ENCODE measurements at places on chromosomes 2 and 18.
A peak's percentile ranks its signal among the peaks of the same experiment; 100 is the strongest.

DNA sequence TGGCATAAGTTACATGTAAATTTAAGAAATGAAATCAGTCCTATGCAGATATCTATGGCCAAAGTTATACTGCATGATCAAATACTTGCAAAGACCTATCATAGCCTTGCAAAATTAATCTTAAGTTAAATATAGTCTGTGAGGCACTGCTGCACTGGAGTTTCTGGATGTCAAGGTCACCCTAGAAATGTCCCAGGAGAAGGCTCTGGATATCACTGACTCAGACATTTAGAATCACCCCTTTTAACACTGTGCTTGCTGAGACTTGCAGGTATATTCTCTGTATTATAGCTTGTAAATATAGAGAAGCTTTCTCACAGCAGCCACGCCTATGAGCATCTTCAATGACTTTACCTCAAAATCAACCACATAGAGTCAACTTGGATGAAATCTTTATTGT lies 51.5 kb downstream of the ETAA1 start:
- DNase-seq, result no peak

- DNase-seq, result peak; percentile 82
These were observed 367 bp upstream of the ZNF236 start for GRCh38 chr18:76821875-76822505.

- DNase-seq, result no peak
These were observed 90.2 kb downstream of the NPAS2 start for GRCh38 chr2:100910111-100910510.

GRCh38 chr18:74994502-74995418 lies 214.2 kb downstream of the PTGR3 start:
- DNase-seq, result no peak

DNA sequence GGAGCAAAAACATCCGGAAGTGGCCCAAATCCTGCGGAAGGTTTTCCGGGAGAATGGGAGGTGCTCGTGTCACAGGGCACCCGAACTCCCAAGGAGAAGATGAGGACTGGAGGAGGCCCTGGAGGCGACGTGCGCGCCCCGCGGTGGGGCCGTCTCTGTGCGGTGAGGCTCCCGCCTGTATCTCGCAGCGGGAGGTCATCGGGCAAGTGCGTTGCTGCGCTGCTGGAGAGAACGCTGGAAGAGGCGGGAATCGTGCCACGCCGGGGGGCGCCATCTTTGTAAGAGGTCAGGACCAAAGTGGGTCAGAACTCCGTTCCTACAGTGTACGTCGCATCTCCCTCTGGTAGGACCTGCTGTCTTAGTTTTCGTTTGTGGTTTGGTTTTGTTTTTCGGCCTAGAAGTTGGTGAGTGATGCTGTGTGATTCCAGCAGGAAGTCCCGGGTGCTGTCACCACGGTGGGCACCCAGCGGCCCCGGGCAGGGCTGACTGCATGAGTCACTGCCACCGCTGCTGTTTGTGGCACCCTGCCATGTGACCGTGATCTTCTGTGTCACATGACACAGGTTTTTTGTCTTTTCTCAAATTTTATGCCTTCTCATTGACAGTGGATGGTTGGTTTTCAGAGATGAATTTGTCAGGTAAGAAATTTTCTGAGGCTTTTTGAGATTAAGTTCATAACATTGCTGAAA lies 21.5 kb upstream of the ATP9B start:
- DNase-seq, result no peak

GRCh38 chr2:186946896-186947467 lies 98.0 kb upstream of the ZSWIM2 start:
- no peak for DNase-seq

DNA sequence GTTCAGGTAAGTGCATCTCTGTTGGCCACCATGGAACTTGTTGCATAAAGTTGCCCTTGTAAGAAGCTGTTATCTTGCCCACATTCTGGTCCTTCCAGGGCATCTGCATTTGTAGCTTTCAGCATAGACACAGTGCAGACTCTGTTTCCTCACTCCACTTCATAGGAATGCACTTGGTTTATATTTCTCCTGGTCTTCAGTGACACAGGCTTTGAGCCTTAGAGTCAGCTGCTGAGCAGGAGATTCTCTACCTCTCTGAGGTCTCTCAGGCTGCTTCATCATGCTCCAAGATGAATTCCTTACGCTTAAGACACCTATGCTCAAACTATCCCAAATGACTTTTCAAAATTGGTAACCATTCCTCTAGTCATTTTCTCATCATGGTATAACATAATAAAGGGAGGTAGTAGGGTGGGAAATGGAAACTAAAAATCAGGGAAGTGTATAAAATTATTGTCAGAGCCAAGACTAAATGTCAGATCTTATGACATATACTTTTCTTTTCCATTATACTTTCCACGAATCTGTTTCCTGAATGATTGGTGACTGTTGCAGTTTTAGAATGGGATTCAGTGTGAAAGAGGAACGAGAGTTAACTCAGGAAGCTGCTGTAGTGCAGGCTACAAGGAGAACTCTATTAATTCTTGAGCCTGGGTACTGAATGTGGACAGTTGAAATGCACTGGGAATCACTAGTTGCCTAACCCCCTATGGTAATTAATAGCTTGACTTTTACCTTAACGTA lies 72.0 kb downstream of the GALNT1 start:
- no peak for DNase-seq

DNA sequence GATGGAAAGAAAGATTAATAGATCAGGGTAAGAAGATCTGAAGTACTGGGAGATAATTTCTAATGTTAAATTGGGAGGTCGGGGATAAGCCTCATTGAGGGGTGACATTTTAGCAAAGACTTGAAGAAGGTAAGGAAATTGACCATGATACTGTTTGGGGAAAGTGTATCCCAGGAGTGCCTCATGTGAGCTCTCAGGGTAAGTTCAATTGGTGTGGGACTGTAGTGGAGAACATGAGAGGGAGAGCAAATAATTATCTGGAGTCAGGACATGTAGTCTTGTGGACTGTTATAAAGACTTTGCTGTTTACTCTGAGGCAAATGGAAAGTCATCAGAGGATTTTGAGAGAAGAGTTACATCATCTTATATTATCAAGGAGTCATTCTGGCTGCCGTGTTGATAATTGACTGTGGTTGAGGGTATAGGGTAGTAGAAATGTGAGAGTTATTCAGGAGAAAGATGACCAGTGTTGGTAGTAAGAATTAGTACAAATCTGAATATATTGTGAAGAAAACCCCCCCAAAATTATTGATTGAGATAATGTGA lies 624.4 kb downstream of the ADCYAP1 start:
- DNase-seq, result no peak

GRCh38 chr2:215979620-215980019 lies 33.7 kb downstream of the MREG start:
- no peak for DNase-seq

DNA sequence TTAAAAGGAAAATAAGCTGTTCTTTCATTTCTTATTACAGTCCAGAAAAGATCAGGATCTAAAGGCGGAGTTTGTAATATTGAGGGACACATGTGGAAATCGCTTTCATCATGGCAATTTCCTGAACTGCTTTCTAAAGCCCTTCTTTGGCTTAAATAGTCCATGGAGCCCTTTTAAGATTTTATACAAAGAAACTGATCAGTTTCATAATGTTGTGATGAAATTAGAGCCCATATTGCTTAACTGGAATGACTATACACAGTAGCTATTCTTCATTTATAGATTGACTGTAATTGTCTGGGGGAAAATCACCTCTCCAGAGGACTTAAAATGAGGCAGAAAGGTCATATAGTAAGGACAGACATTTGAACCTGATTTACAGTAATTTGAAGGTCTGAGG lies 322.2 kb downstream of the ETAA1 start:
- no peak for DNase-seq

GRCh38 chr2:8256905-8257304 lies 425.0 kb upstream of the ID2 start:
- no peak for DNase-seq

- no peak for DNase-seq
These were observed 245.4 kb downstream of the PTPRM start for GRCh38 chr18:7812431-7813063.

DNA sequence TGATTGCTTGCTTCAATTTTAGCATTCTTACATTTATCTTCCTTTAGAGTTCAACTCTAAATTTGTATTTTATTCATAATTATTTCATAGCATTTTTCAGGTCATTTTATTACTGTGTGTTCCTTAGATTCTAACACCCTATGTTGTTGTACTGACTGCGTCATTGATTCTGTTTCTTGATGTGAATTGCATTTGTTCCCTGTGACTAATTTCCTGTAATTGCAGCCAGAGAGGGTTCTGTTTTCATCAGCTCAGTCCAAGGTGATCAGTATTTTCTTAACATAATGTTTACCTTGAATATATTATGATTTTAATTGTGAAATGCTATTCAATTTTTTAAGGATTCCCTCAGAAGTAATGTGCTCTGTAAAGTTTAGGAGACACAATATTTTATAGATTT lies 970.2 kb upstream of the PIK3C3 start:
- DNase-seq, result no peak

DNA sequence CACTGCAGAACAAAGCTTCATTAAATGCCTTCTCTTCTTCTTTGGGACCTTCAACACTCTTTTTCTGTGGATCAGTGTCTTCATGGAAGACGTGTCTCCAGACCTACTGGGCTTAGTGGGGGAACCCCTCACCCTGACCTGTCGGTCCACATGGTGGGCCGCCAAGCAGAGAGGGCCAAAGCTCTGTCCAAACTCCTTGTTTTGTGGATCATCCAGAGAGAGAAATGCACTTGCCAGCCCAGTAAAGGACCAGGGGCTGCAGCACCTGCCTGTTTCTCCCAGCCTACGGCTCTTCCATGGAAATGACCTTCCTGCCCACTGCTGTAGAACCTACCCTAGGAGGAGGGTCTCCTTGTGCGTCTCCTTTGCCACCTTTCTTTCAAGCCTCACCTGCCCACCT lies 25.9 kb downstream of the DYSF start:
- no peak for DNase-seq

GRCh38 chr2:145827235-145827634 lies 1307.3 kb upstream of the ZEB2 start:
- no peak for DNase-seq

DNA sequence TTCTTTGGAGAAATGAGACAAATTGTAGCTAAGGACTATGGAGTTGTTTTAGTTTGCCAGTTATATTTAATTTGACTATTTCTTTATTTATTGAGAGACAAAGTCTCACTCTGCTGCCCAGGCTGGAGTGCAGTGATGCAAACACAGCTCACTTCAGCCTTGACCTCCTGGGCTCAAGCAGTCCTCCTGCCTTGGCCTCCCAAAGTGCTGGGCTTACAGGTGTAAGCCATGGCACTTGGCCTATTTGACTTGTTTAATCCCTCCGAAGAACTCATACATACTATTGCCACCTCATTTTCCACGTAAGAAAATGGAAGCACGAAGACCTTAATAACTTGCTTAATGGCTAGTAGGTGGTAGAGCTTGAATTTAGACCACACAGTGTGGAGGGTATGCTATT lies 988 bp upstream of the RNF144A start:
- DNase-seq, result no peak

- no peak for DNase-seq
These were observed 88.4 kb upstream of the MGAT4A start for GRCh38 chr2:98819231-98819766.

DNA sequence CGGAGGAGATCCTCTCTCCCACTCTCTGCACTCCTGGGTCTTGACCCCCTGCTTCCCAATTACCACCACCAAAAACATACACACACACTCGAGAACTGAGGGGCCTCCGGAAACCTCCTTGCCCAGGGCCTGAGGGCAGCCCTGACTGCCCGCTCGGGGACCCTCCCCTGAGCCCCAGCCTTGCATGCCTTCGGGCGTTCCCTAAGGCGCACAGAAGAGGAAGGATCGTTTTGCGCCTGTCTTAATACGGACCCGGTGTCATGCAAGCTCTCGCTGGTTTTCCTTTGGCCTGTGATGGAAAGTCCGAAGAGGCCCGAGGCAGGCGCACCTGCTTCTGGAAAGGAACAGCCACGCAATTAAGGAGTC lies 19.8 kb downstream of the POU3F3 start:
- DNase-seq, result no peak

GRCh38 chr2:101057051-101057933 lies 55.2 kb downstream of the RPL31 start:
- DNase-seq, result no peak

GRCh38 chr18:60020107-60020925 lies 120.5 kb downstream of the PMAIP1 start:
- no peak for DNase-seq

DNA sequence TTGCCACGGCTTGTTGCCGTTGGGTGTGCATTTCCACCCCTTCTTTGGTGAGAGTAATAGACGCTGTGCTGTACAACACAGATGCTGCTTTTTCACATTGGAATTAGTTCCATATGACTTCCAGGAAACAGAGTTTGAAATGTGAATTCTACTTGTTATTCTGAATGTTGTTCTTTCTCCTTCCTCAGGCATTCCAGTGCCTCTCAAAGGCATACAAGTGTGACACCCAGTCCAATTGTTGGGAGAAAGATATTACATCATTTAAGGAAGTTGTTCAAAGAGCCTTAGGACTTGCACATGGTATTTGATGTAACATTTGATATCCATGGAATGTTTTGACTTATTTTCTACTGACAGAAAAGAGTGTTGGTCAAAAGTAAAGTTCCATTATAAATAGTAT lies 134.4 kb upstream of the LTBP1 start:
- no peak for DNase-seq

DNA sequence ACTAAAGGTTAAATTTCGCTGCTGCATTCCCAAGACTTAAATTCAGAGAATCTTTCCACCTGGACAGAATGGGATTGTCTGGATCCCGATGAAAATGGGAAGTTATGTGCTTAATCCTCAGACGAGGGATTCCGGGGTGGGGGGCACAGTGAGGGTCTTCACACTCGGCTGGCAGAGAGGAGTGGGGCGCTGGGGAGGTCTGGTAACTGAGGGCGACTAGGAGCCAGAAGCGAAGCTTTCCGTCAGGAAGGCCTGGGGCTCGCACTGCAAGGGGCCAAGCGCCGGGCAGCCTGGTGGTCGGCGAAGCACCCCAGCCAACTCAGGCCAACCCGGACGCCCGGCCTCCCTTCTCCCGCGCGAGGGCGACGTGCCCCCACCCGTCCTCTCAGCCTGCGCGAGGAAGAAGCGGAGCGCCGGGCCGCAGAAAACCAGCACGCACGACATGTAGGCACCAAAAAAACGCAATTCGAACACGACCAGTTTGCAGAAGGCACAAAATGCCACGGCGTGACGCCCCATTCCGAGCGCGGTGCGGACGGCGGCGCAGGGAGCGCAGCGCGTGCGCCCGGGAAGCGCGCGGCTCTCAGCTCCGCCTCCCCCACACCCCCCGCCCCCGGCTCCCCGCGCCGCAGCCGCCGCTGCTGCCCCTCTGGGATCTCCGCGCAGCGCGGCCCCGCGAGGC lies 188.1 kb downstream of the ZEB2 start:
- no peak for DNase-seq
